Kidney capillary endothelial cell (primary cell): ENCODE measurements at places on chromosomes 7 and 10.

GRCh38 chr7:139767561-139767982 lies 10.2 kb downstream of the HIPK2 start:
- no peak for DNase-seq

DNA sequence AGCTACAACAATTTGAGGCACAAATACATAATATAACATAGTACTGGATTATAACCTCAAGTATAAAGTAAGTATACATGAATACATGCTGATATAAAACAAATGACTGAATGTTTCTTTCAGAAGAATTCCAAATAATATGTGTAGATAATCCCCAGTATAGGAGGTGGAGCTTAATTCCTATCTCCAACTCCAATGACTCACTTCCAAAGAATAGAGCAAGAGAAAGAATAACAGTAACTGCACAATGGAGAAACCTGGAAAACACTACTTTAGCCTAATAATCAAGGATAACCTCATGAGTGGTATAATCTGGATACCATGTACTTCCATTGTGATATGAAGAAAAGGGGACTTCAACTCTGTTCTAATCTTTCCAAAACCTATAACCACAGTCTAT lies 13.7 kb upstream of the SEMA3C start:
- no peak for DNase-seq

- no peak for DNase-seq
Measured at GRCh38 chr7:114295522-114295921, 119.1 kb upstream of the FOXP2 start.

- DNase-seq: no peak
Measured at GRCh38 chr10:21522631-21523406, 2.7 kb downstream of the SKIDA1 start.

DNA sequence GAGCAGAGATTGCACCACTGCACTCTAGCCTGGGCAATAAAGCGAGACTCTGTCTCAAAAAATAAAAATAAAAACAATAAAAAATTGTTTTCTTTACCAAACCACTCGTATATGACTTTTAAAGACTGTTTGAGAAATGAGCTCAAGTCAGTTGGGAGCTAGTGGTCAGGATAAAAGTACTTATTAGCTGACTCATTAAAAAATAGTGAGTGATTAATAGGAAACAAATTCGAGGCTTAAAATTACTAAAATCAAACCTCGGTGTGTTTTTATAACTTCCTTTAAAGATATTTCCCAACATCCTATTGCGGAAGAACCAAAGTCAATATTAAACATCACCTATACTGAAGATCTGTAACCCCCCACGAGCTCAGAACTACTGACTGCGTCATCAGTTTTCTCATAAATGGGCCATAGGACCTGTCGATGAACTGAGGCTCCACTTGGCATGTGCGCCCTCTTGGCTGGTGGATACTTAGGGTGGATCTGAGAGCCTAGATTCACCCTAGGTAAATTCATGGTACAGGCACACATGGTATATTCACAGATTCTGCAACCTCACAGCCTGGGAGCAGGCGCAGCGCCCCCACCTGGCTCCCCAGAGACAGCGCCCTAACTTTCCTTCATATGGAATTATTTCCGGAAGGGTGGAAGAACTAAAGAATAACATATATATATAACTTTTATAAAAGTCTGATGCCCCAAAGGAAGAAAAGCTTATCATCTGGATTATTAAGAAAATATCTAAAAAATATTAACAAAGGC lies 9.2 kb downstream of the MKI67 start:
- DNase-seq: no peak

DNA sequence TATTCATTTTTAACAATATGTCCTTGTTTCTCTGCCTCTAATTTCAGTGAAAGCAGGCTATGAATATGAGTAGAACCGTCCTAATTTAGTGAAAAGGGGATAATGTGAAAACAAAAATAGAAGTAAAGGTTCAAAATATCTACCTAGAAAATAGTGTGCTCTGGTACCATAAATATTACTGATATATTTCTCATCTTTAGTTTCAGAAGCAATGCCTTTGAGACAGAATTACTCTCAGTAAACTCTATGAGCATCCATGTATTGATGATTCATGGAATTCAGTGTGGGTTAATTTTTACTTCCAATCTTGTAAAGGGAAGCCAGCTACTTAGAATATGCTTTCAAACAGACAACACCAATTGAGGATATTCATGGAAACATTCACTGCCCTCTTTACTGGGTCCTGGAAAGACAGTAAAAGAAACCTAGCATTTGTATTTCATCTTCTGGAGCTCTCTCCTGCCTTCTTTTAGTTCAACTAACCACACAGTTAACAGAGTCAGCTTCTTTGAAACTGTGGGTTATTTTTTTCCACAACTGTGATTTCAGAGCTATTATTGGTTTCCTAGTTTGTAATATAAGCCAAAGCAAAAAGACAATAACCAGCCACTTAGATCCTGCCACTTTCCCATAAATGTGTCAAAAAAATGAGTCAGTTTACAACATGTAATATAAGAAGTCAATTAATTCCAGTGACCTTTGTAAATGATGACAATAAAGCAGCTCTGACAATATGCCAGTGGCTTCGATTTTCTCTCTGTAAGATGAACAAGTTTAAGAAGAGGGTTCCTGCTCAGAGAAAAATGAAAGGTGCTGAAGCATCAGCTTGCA lies 1.7 kb downstream of the LRRN3 start:
- DNase-seq: no peak

DNA sequence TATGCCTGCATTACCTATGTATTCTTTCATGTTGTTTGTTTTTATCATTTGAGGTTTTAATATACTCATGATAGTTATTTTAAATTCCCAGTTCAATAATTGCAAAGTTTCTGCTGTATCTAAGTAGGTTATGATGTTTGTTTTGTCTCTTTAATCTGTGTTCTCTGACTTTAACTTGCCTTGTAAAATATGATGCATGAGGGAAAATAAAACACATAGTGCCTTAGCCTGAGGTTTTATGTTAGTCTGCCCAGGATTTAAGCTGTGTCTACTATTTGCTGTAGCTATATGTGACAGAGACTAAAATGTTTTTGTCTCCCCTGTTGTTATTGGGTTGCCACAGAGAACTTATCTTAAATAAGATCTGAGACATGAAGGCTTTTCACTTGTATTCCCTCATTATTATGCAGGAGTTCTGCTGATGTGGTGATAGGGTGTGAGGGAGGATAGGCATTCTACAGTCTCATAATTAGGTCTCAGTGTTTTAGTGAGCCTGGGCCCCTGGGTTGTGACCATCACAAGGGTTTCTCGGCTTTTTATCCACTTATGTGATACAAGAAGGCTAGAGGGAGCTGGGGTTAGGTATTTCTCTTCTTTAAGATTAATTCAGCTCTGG lies 582.5 kb downstream of the CNTNAP2 start:
- DNase-seq: no peak

DNA sequence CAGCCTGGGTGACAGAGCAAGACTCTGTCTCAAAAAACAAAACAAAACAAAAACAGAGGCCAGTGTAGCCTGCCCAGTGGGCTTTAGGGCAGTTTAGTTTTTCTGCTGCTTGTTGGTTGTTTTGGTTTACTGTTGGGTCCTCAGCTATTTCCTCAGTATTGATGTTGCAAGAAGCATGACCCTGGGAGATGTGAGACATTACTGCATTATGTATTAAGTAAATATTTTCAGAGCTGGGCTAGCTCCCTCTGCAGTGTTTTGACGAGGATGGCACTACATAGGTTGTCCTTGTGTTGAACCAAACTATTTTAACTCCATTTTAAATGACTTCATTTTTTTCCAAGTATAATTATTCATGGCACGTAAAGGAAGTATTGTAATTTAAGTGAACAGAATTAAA lies 4.8 kb downstream of the AKAP9 start:
- no peak for DNase-seq

- DNase-seq: peak; percentile 14
Measured at GRCh38 chr7:18320971-18321567, 174.5 kb upstream of the HDAC9 start.

DNA sequence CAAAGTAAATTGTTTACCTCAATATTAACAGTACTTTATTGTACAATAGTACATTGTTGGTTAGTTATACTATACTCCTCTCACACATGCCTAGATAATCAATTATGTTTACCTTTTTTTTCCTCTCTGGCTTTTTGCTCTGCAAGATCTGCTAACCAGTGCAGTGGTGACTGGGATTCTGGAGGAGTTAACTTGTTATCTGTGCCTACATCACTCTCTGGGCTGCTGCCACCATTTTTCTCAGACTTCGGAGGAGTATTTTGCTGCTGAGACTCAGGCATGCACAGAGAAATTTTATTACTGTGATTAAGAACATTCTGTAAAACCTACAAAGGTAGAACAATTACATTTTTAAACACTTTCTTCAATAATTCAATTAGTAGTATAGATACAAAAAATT lies 59.7 kb downstream of the NRBF2 start:
- no peak for DNase-seq

DNA sequence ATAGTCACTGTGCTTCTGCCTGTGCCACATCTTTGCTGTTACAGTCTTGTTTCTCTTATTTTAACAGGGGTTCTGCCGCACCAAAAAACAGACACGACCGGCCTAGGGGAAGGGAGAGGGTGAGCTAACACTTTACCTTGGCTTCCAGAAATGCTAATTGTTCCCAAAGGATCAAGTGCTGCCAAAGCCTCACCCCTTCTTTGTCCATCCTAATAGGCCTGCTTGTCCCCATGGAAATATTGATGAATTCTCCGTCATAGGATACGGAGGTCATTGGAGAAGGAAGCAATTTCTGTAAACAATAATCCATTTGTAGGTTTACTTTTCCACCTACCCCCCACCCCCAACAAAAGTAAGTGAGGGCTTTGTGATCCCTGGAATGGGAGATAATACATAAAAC lies 567.3 kb downstream of the KCNMA1 start:
- DNase-seq: no peak

GRCh38 chr10:72665925-72666324 lies 26.0 kb upstream of the MCU start:
- DNase-seq: no peak

DNA sequence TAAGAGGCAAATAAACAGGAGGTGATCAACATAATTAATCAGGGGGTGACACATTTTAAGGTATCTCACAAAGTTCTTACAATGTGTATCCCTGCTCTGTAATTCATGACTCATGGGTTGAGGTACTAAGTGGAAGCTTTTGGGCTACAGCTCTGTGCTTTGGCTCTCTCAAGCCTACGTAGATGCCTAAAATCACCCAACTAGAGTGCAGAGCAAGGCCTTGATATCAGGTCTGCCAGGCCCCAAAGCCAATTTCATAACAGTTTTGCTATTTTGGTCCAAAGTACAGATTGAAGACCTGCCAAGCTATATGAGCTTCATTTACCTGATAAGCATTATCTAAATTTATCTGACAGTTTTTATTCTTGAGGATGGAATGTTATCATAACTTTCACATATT lies 175.3 kb upstream of the BET1 start:
- no peak for DNase-seq

GRCh38 chr7:7640221-7641128 lies at the start of gene UMAD1:
TSS of gene UMAD1 (plus strand) at chr7:7640752. CDS start at chr7:7673372, 32,620 bp downstream.
- peak; percentile 98 for DNase-seq

- DNase-seq: peak; percentile 16
Measured at GRCh38 chr10:88386821-88387773, 196.0 kb downstream of the RNLS start.

GRCh38 chr7:39618868-39619267 lies 4.5 kb upstream of the RALA start:
- DNase-seq: no peak

DNA sequence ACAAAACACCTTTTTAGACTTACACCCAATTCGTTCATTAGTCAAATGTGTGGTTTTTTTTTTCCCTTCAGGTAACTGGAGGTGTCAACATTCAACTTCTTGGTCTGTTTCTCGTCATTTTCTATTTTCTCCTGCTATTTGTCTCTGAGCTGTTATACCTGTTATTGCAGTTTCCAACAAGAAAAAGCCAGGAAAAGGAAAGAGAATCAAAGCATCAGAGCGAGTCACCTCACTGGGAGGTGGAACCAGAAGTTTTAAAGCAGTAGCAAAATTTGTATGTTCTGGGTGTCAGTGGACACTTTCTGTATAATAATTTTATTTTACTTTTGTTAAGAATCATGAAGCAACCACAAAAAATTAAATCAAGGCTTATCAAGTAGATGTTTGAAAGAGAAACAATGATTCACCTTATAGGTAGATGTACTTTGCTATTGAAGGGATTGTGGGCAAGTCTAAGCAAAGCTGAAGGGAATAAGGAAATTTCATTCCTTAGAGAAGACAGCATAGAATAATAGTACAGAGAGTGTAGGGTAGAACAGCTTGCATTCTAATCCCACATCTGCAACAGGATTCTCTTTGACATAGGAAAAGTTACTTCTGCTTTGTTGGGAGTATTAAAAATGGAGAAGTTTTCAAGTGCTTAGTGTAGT lies 675.8 kb downstream of the PCDH15 start:
- no peak for DNase-seq

DNA sequence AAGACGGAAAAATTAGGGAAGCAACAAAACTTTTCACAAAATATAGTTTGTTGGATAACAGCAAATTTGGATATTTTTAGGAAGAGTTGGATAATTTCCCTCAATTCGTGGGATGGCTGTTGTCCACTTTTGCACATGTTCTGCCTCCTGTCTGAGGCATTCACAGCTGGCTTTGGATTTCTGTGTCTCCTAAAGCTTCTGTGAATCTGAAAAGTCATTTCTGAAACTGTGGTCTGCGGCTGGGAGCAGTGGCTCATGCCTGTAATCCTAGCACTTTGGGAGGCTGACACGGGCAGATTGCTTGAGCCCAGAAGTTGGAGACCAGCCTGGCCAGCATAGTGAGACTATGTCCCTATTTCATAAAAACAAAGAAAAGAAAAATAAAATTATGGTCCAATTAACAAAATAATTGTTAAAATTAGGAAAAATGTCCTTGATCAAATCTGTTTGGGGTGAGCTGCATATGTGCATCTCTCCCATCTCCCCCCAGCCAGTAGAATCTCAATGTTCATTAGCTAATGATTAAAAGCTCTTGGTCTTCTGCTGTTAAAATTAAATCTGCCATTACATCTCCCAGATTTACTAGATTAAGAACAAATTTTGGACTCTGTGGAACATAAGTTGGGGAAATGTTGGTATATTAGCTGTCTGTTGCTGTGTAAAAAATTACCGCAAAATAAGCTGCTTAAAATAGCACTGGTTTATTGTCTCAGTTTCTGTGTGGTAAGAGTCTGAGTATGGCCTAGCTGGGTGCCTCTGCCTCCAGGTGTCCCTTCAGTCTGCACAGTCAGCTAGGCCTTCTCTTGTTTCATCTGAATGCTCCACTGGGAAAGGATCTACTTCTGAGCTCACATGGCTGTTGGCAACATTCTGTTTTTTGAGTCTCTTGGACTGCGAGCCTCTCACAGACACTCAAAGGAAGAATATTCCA lies 332.0 kb upstream of the FZD1 start:
- no peak for DNase-seq

DNA sequence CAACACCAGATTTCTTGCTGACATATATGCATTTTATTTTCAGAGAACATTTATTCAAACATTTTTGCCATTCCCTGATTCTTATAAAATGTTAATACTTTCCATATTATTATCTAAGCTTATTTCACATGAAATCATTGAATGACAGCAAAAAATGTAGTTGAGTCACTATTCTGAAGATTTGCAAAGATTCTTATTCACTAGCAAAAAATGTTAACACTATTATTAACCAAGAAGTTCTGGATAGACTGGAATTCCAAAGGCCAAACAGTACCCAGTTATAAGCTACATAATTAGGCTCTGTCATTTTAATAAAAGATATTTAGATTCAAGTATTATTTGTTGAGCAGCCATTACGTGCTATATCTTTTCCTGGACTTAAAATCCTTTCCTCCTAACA lies 4.3 kb downstream of the GSTO2 start:
- DNase-seq: no peak

GRCh38 chr10:3976718-3977117 lies 191.7 kb upstream of the KLF6 start:
- no peak for DNase-seq
